ENCODE measurements at places on chromosomes 16 and 17.

DNA sequence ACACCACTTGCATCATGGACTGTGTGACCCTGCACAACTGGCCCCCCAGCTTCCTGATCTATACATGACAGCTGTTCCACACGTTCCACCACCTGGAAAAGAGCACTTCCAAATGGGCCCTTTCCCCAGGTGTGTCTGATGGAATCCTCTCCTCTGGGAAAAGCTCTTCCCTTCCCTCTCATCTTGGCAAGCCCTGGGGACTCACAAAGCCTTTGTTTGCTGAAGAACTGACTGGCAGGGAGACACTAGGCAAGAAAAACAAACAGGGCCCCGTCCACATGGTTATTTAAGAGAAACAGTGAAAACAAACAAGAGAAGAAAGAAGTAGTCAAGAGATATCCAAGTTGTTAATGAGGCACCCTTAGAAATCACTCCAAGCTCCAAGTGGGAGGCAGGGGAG lies 52.6 kb downstream of the C16orf95 start:
- no peak for DNase-seq

GRCh38 chr17:57484826-57485565 lies 228.7 kb downstream of the MSI2 start:
- DNase-seq, result no peak

- DNase-seq, result no peak
Measured at GRCh38 chr16:57565461-57565860, 23.0 kb downstream of the ADGRG5 start.

GRCh38 chr16:73150786-73151185 lies 102.9 kb upstream of the ZFHX3 start:
- DNase-seq, result no peak

GRCh38 chr16:63312346-63312745 lies 1276.1 kb upstream of the CDH8 start:
- DNase-seq, result no peak

DNA sequence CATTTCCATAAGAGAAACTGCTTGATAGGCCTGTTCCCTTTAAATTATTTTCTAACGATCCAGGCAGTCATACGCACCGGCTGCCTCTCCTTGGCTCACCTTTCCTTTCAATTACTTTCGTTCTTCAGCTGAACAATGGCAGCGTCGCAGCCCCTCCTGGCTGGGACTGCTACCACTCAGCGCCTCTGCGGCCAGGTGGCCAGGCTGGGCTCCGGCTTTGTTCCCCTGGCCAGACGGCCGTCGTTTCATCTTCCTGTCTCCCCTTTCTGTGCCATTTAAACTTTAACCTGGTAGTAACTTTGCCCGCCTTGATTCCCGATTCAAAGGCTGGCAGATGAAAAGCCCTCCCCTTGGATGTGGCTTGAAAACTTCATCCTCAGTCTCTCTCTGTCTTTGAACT lies 79.0 kb downstream of the C16orf78 start:
- DNase-seq, result peak; percentile 23

DNA sequence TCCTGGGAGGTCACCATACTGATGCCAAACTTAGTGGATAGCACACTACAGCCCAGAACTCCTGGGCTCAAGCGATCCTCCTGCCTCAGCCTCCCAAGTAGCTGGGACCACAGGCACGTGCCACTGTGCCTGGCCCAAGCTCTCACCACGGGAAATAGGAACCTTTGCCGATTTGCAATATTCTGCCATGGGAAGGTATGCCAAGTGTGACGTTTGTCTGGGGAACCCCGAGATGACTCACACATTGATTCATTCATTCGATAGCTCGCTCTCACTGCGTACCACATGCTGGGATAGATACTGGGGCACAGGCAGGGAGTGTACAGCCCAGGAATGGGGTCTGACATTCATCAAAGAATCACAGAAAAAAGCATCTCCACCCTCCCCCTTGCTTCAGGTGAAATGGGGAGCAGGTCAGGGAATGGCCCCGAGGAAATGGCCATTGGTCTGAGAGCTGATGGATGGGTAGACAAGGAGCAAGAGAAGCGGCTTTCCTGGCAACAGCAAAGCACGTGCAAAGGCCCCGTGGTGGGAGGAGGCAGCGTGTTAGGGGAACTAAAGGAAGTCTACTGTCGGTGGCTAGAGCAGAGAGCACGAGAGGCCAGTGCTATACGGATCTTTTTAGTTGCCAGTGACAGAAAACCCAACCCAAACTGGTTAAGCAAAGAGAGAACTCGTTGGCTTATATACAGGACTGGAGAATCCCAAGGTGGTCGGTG lies 44.1 kb downstream of the DNAH17 start:
- no peak for DNase-seq

DNA sequence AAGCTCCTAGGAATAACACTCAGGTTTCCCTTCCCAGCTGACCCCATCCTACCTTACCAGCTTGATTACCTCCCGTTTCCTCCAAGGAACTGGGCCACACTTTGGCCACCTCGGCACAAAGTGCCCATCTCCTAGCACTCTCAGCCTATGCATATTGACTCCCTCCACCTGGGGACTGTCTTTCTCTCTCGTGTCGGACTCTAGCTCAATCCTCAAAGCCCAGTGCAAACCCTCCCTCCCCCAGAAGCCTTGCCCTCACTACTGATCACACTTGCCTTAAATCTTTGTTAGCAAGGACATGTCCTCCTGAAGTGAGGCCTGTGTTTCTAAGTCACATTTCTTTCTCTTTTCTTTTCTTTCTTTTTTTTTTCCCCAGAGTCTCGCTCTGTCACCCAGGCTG lies 2.6 kb upstream of the RAB26 start:
- no peak for DNase-seq

GRCh38 chr17:72345536-72345935 lies 224.7 kb downstream of the SOX9 start:
- no peak for DNase-seq

DNA sequence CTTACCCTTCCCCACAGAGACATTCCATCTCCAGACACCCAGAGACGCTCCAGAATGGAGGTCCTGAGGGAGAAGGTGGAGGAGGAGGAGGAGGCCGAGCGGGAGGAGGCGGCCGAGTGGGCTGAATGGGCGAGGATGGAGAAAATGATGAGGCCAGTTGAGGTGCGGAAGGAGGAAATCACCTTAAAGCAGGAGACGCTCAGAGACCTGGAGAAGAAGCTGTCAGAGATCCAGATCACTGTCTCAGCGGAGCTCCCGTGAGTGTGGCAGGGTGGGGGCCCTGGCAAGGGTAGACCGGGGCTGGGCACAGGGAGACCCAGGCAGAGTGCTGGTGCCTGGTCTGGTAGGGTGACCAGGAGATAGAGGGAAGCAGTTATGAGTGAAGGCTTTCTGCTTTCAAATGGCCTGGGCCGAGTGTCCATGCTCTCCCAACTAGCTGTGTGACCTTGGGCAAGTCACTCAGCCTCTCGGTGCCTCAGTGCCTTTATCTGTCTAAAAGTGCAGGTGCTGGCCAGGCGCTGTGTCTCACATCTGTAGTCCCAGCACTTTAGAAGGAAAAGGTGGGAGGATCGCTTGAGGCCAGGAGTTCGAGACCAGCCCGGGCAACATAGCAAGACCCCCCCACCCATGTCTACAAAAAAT lies 3.4 kb downstream of the DRC7 start:
- DNase-seq, result no peak

- DNase-seq, result no peak
Measured at GRCh38 chr17:16255481-16255921, 38.5 kb downstream of the PIGL start.

GRCh38 chr16:53121043-53121620 lies 66.3 kb downstream of the CHD9 start:
- no peak for DNase-seq

DNA sequence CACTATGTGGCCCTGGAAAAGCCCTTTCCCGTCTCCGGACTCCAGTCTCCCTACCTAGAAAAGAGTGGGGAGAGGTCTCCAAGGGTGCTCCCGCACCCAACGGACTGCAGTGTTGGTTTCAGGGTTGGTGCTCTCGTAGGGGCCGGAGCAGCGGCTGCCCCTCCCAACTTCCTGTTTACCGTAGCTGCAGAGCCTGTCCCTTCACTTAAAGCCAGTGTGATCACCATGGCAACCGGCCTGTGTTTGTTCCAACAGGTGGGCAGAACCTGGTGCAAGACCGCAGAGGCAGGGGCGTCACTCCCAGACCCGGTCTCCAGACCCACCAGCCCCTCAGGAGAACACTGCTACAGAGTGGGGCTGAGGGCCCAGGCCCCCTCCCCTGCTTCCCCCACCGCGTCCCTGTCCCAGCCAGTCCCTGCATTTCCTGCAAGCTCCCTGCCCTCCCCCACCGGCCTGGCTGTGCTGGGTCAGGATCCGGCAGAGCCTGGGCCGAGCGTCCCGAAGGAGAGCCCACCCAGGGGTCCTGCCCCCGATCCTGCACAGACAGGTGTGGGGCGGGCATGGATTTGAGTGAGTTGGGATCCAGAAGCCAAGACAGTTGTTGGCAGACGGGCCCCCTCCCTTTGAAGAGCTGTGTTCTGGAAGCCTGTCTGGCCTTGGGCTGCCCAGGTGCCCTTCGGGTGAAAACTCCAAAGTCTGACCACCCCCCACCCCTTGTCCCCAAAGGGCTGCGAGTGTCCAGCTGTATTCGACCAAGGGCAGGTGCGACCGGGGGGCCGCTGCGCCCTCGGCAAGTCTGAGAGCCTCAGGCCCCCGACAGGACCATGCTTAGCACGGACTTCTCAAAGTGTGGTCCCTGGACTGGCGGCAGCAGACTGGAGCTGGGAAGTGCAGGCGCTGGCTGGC lies 1.5 kb upstream of the BAIAP3 start:
- DNase-seq, result peak; percentile 68

DNA sequence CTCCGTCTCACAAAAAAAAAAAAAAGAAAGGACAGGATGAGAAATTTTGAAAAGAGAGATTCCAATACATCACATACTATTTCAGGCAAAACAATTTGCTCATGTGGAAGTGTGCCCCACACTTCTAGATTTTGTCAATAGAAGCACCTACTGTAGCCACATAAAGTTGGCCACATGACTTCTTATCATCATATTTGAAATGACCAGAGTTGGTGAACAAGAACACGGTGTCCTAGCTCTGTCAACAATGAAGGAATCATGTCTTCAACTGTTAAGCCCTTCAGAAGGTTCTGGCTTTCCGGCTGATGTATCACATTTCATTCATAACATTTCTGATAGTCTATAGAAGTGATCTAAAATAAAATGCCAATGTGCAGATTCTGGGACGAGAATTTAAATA lies 534.5 kb downstream of the TMEM114 start:
- DNase-seq, result no peak

DNA sequence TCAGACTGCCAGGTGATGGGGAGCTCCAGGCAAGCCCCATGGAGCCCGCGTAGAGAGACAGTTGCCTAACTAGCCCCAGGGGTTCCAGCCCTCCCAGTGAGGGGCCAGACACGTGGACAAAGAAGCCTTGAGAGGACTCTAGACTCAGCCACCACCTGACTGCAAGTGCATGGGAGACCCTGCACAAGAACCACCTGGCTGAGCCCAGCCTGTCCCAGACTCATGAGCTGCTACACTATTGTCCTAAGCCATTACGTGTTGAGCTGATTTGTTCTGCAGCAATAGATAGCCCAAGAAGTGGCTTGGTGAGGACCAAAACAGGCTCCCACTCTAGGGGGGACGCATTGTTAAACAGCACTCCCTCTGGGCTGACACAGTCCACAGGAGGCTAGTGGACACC lies 37.6 kb upstream of the KLHDC4 start:
- DNase-seq, result no peak

GRCh38 chr16:71767060-71767900 lies 41.4 kb downstream of the AP1G1 start:
- no peak for DNase-seq

- DNase-seq, result no peak
Measured at GRCh38 chr16:64304396-64304795, 817.5 kb downstream of the CDH11 start.

DNA sequence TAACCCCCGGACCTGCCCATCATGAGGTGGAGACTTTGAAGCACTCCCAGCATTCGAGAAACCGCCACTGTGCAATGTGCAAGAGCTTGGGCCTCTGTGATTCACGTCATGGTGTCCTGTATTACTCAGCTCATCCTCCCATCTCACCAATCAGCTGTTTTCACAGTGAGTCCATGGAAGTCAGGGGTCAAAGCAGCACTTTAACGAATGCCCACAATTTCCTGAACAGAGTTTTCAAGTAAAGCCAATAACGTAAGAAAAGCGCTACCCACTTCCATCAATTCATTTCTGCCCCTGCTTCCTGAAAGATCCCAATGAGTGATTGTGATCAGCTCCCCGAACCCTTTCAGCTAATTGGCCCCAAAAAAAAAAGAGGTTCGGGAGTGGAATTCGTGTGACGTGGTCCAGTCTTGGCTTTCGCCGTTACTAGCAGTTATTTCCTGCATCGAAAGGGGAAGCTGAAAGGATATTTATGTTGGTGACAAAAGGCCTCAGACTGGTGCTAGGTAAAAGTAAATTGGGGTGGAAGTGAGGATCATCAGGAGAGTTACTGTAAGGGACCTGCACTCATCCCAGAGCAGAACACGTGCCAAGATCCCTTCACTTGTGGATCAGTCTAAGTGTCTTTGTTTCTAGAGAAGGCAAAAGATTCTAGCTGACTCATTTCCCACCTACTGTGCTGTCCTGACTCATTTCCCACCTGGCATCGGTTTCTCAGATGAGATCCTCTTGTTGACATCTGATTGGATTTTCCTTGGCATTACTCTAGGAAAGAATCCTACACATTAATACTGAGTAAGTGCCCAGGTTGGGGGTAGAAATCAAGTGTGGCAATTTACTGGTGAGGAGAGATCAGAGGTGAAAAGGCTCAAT lies 136.7 kb upstream of the NUDT7 start:
- no peak for DNase-seq

DNA sequence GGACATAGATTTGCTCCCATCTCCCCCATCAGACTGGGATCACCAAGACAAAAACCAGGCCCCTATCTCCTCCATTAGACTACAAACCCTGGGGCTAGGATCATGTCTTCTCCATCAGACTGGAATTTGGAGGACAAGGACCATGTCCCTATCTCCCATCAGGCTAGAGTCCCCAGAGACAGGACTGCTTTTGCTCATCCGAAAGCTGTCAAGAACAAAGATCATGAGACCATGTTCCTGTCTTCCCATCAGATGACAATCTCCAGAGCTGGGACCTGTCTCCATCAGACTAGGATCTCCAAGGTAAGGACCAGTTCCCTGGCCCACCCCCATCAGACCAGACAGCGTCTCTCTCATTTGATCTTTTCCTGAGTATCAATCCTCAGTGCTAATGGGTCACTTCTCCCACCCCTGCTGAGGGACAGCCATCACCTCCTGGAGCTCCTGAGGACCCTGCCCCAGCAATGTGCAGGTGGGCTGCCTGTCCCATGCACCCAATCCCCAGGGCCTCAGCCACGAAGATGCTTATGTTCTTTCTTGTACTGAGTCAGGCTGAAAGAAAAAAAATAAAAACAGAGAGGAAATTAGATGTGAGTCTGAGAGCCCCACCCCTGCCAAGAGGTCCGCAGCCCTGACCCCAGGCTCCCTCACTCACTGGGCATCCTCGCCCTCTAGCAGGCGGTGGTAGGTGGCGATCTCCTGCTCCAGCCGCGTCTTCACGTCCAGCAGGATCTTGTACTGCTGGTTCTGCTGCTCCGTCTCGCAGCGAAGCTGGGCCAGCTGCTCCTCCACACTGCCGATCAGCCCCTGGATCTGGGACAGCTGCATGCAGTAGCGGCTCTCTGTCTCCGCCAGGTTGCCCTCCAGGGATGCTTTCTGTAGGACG lies 90.3 kb downstream of the GOSR1 start:
- no peak for DNase-seq

GRCh38 chr17:56290101-56290801 lies 137.0 kb downstream of the ANKFN1 start:
- DNase-seq, result no peak

- no peak for DNase-seq
Measured at GRCh38 chr16:88350922-88351321, 31.8 kb upstream of the ZNF469 start.
